Hematopoietic multipotent progenitor cell treated with erythropoietin and hydrocortisone succinate and interleukin-3 and kit ligand, for 4 days (in vitro differentiated cells): ENCODE measurements at places on chromosomes 4 and X.

DNA sequence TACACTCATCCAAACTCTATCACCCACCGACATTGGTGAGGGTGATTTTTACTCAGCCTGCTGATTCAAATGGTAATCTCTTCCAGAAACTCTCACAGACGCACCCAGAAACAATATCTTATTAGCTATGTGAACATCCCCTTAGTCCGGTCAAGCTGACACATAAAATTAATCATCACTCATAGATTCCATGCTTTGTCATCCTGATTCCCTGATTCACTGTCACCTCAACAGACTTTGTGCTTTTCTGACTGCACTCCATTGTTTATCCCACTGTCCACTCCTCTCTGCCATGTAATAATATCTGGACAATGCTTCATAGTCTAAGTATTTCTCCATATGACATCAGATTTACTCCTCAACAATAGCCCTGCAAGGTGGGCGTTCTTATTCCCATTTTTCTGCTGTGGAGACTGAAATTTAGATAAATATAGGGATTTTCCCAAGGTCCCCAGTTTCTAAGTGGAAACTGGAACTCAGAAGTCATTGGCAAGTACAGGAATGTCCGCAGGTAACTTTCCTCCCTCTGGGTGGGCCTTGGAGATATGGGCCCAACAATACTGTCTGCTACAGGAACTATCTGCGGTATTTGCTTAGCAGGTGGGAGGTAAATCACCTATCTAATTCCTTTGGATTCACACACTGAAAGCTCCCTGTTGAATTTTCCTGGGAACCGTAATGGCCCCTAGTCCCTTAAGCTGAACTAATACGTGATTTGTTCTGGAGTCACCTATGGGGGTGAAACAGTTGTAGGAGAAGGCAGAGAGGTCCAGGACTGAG is 228.6 kb upstream of the BCOR start:
- no peak for DNase-seq

DNA sequence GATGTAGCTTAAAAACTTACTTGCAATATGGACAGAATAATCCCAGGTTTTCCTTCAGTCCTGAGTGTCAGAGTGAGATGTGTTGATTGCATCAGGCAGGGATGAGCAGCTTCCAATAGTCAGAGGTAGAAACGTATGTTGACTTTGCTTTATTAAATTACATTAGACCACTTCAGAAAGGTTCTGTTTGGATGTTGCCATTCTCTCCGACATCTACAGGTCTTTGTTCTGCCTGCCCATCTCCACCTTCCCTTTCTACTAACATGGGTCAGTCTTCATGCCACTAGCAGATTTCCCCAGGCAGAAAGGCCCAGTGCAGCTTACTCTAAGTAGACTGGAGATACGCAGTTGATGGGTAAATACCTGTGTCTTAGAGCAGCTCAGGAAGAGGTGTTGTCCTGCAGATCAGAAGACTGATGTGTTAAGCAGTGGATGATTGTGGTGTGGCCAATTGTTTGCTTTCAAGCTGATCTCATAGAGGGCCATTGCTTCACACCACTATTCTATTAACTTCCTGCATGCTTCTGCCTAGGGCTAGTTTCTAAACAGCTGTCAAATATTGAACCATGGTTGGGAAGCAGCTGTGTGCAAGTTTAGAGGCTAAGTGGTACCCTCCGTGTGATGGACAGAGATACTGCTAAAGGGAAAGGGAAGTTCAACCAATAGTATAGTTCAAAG is 1.8 kb downstream of the FRMPD4 start:
- no peak for DNase-seq

- no peak for DNase-seq
Measured at GRCh38 chr4:4735136-4735750, 124.2 kb upstream of the MSX1 start.

- no peak for DNase-seq
Measured at GRCh38 chrX:10884246-10884645, 226.9 kb upstream of the HCCS start.

DNA sequence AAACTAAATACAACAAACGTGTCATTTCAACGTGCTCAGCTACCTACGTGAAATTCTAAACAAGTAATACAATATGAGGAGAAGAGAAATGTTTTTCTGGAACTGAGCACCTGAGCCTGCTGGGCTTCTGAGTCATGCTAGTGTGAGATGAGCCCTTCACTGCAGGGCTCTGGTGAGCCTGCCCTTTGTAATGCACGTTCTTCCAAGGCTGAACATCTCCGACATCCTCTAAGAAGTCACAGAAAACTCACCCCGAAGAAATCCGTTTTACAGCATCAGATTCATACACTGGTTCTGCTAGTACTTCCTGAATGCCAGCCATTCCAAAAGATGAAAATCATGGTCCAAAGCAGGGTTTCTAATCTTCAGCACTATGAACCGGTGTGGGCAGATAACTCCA is 157.1 kb downstream of the AMELX start:
- DNase-seq = no peak

DNA sequence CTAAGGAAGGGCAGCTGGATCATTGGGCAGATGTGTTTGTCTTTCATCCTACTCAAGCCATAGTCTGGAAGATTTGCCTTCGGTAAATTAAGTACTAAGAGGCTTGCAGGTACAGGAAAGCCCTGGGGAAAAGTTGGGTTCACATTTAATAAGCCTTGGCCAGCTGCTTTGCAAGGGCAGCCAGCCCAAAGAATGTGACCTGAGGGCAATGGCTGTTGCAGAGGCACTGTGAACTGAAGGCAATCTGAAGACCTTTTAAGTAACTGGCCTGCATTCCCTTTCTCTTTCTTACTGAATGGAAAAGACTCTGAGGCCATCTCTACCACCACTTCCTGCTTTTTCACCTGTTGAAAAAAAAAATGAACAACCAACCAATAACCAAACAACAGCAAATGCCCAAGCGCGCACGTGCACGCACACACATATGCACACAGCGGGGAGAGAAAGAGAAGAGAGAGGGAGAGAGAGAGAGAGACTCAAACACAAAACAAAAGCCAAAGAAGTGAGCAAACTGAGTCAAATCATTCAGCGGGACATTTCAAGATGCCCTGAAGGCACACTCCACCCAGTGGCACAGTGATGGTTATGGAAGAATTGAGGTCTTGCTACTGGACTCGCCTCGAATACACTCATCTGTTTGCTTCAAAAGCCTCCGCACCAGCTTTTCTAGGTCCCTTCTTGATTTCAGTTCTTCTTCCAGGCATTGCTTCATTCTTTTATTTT is 19.6 kb downstream of the CD40LG start:
- no peak for DNase-seq

DNA sequence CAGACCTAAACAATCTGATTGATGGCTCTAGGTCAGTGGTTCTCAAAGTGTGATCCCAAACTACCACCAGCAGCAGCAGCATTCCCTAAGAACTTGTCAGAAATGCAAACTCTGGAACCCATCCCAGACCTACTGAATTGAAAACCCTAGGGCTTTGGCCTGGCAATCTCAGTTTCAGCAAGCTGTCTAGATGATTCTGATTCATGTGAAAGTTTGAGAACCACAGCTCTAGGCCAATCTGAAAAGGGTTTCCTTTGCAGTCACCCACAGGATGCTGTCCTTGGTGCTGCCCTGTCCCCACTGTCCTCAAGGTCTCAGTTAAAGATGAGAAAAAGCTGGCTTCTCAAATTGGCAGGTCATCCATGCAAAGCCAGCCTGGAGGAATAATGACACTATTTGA is 34.8 kb downstream of the SMPX start:
- peak; percentile 5 for DNase-seq

GRCh38 chrX:108131471-108131870 is 39.9 kb downstream of the ATG4A start:
- DNase-seq = no peak

- peak; percentile 53 for DNase-seq
Measured at GRCh38 chrX:150587585-150588503, 19.4 kb downstream of the MTM1 start.

DNA sequence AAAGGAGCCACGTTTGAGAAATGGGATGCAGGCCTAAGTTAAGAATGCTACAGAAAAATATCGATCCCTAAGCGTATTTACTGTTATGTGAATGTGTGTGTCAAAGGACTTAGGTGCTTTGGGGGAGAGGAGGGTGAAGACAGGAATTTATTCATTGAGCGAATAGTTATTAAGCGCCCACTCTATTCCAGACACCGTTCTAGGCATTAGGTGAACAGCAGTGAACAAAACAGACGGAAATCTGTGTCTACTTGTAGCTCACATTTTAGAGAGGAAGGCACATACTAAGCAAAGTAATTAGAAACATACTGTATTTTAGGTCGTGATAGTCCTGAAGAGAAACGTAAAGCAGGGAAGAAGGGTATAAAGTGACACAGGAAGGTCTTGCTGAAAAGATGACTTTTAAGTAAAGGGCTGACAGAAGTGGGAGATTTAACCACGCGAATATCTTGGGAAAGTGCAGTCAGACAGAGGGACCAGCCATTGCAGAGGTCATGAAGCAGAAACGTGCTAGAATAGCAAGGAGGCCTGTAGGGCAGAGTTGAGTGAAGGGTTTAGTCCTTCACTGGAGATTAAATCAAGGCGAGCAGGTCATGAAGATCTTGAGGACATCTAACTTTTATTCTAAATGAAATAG is 541 bp downstream of the AIMP1 start:
- DNase-seq = peak; percentile 29

- no peak for DNase-seq
Measured at GRCh38 chrX:38868321-38868720, 67.1 kb downstream of the MID1IP1 start.

DNA sequence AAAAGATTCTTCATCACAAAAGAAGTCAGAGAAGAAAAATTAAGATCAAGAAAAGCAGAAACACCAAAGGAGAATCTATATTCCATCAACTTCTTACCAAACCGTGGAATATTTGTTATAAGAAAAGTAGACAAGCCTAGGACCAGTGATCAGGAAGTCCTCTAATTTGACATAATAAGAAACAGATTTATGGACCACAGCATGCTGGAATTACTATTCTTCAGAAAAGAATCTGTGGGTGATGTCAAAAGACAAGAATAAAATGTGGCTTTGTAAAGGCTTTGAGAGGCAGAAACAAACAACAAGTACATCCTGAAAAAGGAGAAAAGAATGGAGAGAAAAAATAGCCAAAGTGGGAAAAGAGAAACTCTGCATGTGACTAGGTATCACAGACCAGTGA is 123.3 kb downstream of the SLC10A7 start:
- DNase-seq = no peak

GRCh38 chrX:40037367-40037766 is 60.4 kb downstream of the BCOR start:
- DNase-seq = no peak

- DNase-seq = no peak
Measured at GRCh38 chr4:153241295-153241694, 37.1 kb downstream of the TRIM2 start.

GRCh38 chrX:33855251-33855650 is 276.9 kb downstream of the FAM47A start:
- no peak for DNase-seq

- peak; percentile 2 for DNase-seq
Measured at GRCh38 chrX:67717571-67717970, 173.8 kb downstream of the AR start.

- DNase-seq = peak; percentile 80
Measured at GRCh38 chr4:80989921-80990544, 40.5 kb upstream of the BMP3 start.

- no peak for DNase-seq
Measured at GRCh38 chrX:2931612-2932011, 2.5 kb upstream of the ARSD start.

- DNase-seq = peak; percentile 54
Measured at GRCh38 chrX:103607364-103608305, at the start of gene TCEAL3. TCEAL3 (plus strand) TSS chrX:103607963; CDS start chrX:103609065, 1,102 bp downstream.

- DNase-seq = no peak
Measured at GRCh38 chr4:140808256-140808655, 52.1 kb upstream of the TBC1D9 start.

DNA sequence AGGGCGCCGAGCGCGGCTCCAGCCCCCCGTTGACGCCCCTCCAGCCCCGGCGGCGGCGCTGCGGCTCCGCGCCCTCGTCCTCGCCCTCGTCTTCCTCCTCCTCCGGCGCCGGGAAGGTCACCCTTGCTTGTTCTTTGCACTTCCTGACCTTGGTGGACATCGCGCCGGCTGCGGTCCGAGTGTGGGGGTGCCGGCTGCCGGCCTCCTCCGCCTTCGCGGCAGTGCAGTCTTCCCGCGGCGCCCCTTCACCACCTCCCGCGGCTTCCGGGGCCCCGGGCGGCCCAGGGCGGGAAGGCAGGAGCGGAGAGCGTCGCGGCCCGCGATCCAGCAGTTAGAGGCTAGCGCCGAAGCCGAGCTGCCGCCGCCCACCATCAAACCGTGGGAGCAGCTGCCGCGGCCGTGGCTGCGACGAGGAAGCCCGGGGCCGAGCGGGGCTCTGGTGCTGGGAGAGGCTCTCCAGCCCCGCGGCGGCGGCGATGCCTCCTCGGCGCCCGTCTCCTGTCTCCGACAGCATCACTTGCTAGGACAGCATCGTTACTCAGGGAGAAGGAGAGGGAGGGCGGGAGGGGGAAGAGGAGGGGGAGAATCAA is at the start of gene TRPC3:
Gene TRPC3 (minus strand): TSS at position 540 of the 590 bp plus-strand sequence. CDS start 380 bp downstream, at position 160.
- peak; percentile 42 for DNase-seq

DNA sequence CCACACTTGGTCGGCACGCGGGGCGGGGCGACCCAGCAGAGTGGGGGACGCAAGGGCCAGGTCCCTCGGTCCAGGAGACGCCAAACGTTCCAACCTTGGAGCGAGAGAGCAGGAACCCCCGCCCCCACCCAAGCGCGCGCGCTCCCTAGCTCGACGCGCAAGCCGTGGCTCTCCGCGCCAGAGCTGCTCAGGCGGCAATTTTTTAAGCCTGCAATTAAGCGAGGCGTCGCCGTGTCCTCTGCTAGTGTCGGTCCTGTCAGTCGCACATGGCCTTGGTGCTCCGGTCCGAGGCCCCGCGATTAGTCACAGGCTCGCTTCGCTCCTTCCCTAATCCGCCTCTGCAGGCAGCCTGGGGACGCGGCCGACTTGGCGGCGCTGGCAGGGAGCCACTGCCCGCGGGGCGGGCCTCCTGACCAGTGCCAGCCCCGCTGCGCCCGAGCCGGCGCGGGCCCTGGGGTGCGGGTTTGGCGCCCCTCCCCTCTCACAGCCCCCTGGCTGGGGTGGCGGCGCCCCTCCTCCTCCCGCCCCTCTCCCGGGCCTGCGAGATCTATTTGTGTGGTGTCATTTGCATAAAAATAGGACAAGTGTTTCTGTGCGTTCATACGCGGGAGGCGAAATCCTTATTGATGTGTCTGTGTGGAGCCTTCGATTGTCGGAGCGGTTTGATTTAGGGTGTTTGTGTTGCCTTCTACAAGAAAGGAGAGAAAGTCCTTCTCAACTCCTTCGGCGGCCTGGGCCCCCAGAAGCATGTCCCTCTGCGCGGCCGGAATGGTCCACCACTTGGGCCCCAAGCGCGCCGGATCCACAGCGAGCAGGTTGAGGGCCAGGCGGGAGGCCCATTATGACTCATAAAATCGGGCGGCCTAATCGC is 9.8 kb upstream of the BCOR start:
- DNase-seq = peak; percentile 87

DNA sequence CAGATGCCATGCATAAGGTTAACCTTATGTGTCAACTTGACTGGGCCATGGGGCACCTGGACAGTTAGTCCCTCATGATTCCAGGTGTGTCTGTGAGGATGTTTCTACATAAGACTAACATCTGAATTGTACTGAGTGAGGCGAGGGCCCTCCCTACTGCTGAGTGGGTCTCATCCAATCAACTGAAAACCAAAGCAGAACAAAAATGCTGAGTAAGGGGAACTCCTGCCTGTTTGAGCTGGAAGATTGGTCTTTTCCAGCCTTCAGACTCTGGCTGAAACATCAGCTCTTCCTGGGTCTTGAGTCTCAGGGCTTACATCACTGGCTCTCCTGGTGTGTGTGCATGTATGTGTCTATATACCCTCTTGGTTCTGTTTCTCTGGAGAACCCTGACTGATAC is 13.8 kb downstream of the NELFA start:
- DNase-seq = no peak
